ENCODE measurements at places on chromosomes 3 and 15. TPM values are rescaled to one million over a fixed set of nuclear protein-coding genes. Genes with fewer than 3 reads are reported as not detected.
A peak's percentile ranks its signal among the peaks of the same experiment; 100 is the strongest.

GRCh38 chr15:60917461-60918145, 311.5 kb downstream of the RORA start:
- peak; percentile 73 for DNase-seq

DNA sequence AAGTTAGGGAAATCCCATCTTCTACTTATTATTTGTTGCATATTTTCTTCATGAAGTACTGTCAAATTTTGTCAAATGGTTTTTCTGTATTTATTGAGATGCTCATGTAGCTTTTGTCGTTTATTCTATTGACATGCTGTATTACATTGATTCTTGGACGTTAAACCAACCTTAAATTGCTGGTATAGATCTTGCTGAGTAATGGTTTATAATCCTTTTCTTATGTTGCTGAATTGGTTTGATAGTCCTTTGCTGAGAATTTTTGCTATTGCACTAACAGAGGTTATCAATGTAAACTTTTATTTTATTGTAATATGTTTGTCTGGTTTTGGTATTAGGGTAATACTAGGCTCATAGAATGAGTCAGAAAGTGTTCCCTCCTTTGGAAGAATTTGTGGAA, 54.3 kb upstream of the COL6A5 start:
- no peak for DNase-seq

DNA sequence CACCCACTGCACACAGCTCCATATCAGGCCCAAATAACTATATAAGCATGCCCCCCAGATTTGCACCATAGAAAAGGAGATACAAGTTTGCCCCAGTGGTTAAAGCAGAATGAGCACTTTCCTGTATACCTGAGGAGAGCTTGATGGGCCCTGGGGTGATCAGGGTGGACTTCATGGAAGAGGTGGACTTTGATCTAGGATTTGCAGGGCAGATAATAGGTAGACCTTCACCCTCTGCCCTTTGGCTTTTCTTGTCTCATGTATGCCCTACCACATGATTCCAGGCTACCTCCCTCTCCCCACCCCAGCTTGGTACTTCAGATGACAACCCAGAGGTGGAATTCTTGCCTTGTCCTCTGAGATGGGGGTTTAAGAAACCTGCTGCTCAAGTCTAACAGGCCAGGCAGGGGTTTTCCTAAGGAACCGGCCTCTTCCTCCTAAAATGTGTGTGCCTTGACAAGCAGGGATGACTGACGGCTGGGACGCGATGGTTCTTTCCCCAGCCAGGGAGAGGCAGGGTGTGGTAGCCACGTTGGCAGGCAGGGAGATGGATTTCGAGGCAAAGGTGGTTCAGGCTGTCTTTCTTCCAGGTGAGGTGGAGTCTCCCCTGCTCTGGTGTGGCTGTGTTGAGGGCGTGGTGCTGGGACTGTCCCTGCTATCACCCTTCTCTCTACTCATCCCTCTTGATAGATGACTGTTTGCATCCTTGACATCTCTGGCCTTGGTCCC, 6.6 kb upstream of the RHCG start:
- no peak for DNase-seq

- no peak for DNase-seq
Measured at GRCh38 chr3:46395210-46395661, 11.6 kb downstream of the CCR5AS start.

DNA sequence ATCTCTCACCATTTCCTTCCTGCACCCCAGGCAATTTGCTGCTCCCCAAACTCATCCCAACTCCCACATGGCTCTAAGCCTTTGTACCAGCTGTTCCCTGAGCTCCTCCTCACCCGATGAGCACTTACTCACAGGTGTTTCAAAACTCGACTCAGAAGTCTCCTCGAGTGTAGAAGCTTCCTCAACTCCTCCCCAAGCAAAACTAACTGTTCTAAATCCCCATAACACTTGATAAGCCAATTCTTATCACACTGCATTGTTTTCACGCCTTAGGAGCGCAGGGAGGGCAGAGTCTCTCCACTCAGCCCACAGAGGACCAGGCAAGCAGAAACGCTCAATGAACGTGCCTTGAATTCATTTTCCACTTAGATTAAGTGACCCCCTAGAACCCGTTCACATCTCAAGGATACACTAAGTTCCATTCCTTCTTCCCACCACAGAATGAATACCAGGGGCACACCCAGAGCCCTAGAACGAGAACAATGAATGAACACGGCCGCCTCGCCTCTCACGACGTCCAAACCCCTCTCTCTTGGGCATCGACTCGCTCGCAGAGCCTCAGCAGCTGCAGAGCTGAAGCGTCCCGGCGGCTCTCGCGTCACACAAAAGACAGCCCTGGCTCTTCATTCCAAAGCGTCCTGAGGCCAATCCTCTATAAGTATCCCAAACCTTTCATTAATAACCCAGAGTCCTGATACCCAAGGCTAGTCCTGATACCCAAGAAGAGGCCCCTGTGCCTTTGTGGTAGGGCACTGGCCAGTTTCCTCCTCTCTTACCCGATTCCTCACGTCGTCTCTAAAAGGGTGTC, 1.1 kb downstream of the RAF1 start:
- peak; percentile 59 for DNase-seq

- DNase-seq, result peak; percentile 15
Measured at GRCh38 chr15:31255732-31256377, 70.8 kb upstream of the KLF13 start.

DNA sequence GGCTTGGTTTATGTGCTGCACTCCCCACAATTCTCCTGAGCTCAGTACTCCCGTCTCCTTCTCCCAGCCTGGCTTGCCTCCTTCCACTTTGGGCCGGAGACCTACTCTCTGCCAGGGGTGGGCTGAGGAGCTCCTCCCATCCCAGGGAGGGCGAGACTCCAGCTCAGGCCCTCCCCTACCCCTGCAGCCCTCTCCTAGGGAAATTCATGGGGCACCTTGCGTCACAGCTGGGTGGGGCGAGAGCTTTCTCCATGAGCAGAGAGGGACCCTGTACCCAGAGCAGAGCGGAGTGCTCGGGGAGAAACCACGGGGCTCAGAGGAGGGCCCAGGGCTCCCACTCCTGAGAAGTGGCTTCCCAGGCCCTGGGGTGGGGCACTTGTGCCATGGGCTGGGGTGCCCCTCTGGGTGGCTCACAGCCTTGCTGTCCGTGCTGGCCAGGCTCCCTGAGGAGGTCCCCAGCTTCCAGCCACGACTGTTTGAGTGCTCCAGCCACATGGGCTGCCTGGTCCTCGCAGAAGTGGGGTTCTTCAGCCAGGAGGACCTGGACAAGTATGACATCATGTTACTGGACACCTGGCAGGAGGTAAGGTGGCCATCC, 13.3 kb downstream of the VILL start:
- peak; percentile 78 for DNase-seq

- DNase-seq, result no peak
Measured at GRCh38 chr3:55511895-55512570, 24.9 kb upstream of the WNT5A start.

DNA sequence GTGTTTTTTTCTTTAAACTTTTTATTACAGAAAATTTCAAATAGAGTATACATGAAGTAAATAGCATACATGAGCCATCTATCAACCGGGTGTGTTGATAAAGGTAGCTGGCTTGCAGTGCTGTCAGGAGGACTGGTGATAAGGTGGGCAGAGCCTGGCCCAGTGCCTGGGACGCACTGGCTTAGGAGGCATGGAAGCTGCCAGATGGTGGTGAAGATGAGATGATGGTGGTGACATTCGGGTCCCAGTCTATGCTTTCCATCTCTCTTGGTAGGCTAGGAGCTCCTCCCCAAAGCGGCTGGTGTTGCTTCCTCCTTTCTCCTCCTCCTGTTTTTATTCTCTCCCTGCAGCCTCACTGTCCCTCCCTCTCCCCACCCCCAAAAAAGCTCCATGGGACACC, 101.7 kb downstream of the ADCY5 start:
- peak; percentile 80 for DNase-seq

DNA sequence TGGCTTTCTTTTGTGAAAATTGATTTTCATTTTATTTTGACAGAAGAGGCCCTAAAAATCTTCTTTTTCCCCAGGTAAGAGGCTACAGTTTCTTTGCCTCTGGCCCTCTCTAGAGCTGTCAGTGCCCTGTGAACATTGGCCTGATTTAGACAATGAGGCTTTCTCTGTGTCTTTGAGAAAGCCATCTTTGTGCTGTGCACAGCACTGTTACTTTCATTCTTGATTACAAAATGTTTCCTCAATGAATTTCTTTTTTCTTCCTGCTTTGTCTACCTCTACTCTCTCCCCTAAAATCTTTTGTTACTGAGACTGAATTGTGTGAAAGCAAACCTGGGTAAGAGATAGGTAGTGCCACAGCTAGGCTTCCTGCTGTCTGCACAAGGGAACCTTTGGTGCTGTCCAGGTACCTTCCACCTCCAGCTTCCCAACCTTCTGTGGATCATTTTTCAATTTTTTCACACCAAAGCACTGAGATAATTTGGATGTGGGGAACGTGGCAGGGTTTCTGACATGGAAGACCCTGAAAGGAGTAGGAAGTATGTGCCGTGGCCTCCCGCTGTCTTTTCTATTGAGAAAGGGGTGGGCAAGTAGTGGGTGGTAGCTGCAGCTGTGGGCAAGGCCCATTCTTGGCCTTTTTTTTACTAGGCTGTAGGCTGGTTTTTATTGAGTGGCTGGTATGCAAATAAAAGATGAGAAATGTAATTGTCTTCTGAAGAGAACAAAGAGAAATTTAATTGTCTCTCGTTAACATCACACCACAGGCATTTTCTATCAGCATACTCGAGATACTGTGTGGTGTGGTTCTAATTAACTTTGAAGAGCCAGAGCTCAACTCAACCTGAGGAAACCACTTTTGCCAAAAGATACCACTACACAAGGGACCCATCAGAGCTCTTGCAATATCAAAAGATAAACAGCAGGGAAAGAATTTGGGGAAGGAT, 21.0 kb downstream of the RAB8B start:
- no peak for DNase-seq

DNA sequence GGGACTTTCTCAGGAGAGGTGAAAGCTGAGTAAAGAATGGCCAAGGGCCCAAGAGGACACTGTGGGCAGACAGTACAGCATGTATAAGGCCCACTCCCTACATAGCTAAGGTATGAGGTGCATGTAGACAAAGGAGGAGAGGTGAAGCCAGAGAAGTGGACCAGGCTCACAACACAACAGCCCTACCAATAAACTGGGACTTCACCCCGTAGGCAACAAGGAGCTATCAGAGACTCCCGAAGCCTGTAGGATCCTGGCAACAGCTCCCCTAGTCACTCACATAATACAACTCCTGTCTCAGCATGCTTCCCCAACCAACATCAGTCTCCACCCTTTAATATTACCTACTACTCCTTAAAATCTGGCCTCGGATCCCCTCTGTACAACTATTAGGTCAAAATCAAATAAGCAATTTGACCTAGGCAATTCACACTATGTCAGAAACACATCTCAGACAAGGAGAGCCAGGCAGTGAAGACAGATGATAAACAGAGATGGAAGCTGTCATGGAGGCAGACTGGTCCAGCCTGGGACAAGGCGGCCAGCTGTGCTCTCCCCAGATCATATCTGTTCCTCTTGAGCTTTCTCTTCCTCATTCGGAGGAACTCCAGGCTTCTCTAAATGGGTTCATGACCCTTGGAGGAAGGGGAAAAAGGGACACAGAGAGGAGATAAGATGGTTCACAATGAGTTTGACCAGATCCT, 1.4 kb downstream of the XXYLT1 start:
- DNase-seq, result no peak

DNA sequence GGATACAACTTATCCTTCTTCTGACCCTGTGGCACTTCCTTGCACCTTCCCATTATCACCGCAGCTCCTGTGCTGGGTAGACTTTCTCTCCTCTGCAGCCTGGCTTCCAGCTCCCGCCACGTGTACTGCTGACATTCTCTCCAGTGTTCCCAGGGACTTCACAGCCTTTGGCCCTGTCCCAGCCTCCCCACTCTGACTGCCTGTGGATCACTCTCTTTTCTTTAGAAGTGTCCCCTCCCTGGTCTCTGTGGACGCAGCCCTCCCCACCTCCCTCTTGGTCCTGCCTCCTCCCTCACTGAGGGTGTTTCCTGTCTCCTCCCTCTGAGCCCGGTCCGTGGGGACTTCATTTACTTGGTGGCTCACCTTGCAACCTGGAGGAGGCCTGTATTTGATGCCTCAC, 17.4 kb downstream of the PDIA5 start:
- DNase-seq, result peak; percentile 61

GRCh38 chr15:26891448-26892181, 24.8 kb downstream of the GABRA5 start:
- DNase-seq, result peak; percentile 51

DNA sequence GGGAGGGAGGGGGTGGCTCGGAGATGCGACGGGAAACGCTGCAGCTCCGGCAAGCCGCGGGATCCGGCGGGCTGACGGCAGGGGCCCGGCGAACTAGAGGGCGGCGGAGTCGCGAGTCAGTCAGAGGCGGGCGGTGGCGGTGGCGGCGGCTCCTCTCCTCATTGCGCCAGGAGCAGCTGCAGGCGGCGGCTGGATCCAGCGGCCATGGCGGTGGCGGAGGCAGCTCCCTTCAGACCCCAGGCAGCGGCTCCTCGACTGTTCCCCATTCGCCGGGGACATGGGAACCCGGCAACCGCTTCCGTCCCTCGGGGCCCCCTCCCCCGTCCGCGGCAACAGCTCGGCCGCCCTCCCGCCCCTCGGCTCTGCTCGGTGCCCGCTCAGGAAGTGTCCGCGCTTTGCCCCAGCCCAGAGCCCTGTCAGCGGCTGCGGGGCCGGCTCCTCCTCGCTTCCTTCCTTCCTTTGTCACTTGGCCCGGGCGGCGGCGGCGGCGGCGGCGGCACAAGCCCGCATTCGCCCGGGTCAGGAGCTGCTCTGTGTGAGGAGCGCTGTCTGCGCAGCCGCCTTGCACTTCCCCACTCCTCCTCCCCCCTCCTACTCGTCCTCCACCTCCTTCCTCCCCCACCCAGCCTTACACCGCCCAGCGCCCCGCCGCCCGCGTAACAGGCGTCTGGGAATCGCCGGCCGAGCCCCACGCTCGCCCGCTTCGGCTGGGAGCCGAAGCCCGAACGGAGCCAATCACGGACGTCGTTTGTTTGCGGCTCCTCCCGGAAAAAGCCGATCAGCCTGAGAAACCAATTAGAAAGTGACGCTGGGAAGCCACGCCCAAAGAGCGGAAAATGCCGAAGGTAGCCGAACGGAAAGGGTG, at the start of gene GSK3B:
Gene GSK3B (minus strand): TSS at position 537 of the 865 bp plus-strand sequence. CDS start 1,013 bp downstream, outside the sequence.
- peak; percentile 99 for DNase-seq

GRCh38 chr3:192373032-192373431, 354.3 kb downstream of the FGF12 start:
- DNase-seq, result no peak

DNA sequence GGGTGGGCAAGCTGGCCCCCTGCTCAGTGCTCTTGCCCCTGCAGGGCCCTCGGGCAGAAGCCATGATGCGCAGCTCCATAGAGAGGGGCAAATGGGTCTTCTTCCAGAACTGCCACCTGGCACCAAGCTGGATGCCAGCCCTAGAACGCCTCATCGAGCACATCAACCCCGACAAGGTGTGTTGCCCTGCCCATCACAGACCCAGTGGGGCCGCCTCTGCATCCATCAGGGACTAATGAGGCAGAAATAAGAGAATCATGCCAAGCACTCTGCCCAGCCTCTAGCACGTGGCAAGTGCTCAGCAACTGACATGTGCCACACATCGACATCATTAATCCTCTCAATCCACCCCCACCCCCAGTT, 49.4 kb downstream of the SEMA3G start:
- peak; percentile 24 for DNase-seq

Gene RLBP1
- not detected for total RNA-seq

Gene GOLGA6L10
- 0.11 TPM for total RNA-seq

Gene PROK2
- 0.54 TPM for total RNA-seq

Gene SCN11A
- 0.05 TPM for total RNA-seq

Gene WWTR1
- 37.9 TPM for total RNA-seq

Gene NEIL1
- 9.7 TPM for total RNA-seq

Gene FSIP1
- 0.91 TPM for total RNA-seq

Gene GRK7
- not detected for total RNA-seq

Gene DUT
- total RNA-seq, result 79.0 TPM

Gene TM4SF18
- total RNA-seq, result 13.2 TPM

Gene FSD2
- 146 TPM for total RNA-seq

All from Right ventricle myocardium superior (tissue), 1 donor.